ENCODE measurements at places on chromosomes 4 and X.

- no peak for DNase-seq
Observed at GRCh38 chr4:142596121-142596520, 250.0 kb downstream of the INPP4B start.

GRCh38 chr4:152776352-152776751 lies 3.2 kb downstream of the TIGD4 start:
- DNase-seq: no peak

DNA sequence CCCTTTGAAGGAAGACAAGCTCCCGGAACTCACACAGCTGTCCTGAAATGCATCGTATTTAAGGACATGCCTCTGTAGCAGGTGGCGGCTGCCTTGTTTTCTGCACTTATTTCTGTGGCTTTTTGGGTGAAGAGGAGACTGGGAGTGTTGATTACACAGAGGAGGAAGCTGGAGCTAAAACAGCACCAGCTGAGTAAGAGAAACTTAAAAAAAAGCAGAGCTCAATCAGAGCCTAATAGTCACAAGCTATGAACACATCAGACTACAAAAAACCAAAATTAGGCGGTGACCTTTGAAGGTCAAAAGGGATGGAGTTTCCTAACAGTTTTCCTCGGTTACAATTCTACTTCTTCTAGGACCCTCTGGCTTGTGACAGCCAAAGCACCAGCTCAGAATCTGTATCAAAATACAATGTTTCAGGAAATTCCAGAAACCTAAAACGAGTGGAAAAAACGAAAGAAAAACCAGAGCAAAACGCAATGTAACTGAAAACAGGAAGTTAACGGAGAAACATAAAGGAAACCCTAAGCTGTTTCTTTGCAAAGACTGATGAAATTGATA lies 13.5 kb downstream of the PRKX start:
- DNase-seq: no peak

GRCh38 chr4:128298146-128298758 lies 10.6 kb upstream of the PGRMC2 start:
- no peak for DNase-seq

All from astrocyte of the hippocampus (primary cell).